Stromal cell of bone marrow (primary cell): ENCODE measurements at places on chromosomes 13 and 19.

DNA sequence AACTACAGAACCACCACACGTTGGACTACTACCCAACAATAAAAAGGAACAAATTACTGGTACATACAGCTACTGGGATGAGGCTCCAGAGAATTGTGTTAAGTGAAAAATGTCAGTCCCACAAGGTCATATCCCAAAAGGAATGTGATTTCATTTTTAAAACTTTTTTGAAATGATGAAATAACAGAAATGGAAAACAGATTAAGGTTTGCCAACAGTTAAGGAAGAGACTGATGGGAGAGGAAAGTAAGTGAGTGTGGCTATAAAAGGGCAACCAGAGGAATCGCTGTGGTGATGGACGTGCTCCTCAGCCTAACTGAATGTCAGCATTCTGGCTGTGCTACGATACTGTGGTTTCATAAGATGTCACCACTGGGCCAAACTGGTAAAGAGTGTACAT lies 512.8 kb downstream of the UQCRFS1 start:
- no peak for DNase-seq

DNA sequence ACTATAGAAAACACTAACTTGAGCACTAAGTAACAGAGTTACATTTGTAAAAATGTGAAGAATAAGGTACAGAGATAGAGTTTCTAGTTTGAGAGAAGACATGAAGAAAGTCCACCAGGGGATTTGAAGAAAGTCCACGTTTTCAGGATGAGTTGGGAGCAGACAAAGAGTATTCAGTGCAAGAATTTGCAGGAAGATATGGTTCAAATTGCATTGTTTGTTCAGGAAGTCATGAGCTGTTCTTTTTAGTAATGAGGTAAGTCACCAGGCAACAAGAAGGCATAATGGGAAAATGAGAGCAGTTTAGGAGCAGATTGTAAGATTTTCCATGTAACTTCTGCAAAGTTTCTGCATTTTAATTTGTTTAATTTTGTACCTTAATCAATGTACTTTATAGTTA lies 618.0 kb downstream of the DACH1 start:
- DNase-seq, result no peak

- DNase-seq, result no peak
Observed at GRCh38 chr19:37872383-37872782, 34.0 kb downstream of the WDR87 start.

- DNase-seq, result peak; percentile 42
Observed at GRCh38 chr13:27792393-27793218, at the start of gene GSX1. GSX1 (plus strand) TSS chr13:27792483; CDS start chr13:27792691, 208 bp downstream.

DNA sequence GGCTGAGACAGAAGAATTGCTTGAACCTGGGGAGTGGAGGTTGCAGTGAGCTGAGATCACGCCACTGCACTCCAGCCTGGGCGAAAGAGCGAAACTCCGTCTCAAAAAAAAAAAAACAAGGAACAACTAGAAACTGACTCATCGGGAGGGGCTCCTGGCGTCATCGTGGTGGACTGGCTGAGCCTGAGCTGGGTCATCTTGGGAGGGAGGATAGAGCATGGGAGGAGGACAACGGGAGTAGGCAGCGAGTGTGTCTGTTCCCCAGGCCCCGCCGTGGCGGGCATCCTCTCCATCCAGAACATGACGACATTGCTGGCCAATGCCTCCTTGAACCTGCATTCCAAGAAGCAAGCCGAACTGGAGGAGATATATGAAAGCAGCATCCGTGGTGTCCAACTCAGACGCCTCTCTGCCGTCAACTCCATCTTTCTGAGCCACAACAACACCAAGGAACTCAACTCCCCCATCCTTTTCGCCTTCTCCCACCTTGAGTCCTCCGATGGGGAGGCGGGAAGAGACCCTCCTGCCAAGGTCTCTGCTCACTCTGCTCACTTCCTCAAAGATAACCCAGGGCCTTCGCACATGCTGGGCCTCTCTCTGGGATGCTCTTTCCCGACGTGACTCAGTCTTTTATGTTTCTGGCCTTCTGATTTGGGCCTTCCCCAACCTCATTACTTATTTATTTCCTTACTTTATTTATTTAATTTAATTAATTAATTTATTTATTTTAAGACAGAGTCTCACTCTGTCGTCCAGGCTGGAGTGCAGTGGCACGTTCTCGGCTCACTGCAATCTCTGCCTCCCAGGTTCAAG lies 16.6 kb downstream of the DDX39A start:
- DNase-seq, result peak; percentile 82

- no peak for DNase-seq
Observed at GRCh38 chr13:108268466-108269112, 929 bp upstream of the TNFSF13B start.

DNA sequence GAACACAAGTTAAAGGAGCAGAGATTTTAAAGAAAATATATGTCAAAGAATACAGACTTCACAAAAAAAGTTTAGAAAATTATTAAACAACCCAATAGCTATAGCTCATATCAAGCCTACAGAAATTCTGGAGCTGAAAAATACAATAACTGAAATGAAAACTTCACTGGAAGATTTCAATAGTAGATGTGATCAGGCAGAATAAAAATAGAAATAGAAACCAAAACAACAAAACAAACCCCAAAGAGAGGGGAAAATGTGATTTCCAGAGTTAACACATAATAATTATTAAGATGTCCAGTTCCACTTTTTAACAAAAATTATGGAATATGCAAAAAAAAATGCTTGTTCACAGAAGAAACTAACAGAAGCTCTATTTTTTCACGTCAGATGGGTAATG lies 23.6 kb downstream of the LRRC63 start:
- no peak for DNase-seq

- DNase-seq, result no peak
Observed at GRCh38 chr19:19059837-19060611, 3.8 kb upstream of the SLC25A42 start.

- DNase-seq, result no peak
Observed at GRCh38 chr13:73955977-73956500, 178.2 kb downstream of the KLF12 start.

DNA sequence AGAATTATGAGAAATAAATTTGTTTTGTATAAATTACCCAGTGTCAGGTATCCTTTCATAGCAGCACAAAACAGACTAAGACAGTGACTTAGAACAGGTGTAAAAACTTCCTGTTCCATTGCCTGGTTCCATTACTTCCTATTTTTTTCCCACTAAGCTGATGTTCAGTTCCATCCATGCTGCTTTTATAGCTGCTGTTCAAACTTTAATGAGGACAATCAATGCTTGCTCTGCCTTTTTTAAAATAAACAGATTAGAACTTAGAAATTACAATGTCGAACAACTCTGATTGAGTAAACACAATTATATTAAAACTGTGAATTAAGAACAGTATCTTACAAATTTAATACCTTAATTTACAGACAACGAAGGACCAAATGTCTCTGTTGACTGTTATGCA lies 818.9 kb downstream of the OLFM4 start:
- no peak for DNase-seq

- no peak for DNase-seq
Observed at GRCh38 chr13:110133425-110134235, 173.3 kb downstream of the COL4A1 start.

GRCh38 chr13:30900436-30900835 lies 5.6 kb upstream of the MEDAG start:
- no peak for DNase-seq

GRCh38 chr13:22271903-22272302 lies 601.0 kb downstream of the FGF9 start:
- no peak for DNase-seq

DNA sequence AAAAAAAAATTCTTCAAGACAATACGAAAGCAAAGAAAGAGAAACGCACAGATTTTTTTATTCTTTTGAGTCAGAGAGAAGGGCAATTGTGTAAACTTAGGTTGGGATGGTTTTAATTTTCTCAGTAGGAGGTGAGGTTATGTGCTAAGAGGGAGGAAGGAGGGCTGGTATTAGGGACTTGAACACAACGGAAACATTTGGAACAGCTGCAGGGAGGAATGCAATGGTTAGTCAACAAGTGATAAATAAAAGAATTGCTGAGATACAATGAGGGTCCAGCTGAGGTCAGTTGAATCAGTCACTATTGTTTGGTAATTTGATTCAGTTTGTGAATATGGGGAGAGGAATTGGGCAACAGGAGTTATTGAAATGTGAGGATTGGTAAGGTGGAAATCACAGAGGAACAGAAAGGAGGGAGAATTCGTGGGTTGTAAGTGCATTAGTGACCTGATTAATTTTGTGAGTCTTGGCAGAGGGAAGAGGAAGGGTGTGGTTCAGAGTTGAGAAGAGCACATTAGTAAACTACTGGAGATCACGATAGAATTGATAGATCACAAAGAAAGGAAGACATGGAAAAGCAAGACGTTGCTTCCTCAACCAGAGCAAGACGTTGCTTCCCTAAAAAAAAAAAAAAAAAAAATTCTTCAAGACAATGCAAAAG lies 499.5 kb upstream of the SPRY2 start:
- DNase-seq, result peak; percentile 23

- no peak for DNase-seq
Observed at GRCh38 chr13:20337884-20338551, 105.9 kb upstream of the GJB6 start.

GRCh38 chr19:49428547-49429451 lies 3.6 kb downstream of the GFY start:
- DNase-seq, result no peak

- DNase-seq, result no peak
Observed at GRCh38 chr13:107941345-107942029, 273.8 kb downstream of the LIG4 start.

DNA sequence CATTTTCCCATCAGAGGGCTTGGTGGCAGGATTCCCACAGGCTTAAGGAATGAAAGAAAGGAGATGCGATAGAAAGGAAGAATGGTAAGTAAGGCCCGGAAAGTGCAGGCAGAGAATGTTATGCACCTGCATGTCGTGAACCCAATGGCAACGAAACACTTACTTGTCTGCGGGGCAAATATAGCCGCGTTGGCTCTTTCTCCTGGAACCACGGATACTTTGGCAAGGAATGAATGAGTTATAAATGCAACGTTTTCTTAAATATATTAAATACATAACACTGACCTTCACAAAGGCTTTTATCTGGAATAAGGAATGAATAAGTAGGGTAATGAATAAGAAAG lies 192.1 kb downstream of the KATNAL1 start:
- no peak for DNase-seq

GRCh38 chr13:49711218-49711863 lies 20.1 kb upstream of the EBPL start:
- DNase-seq, result no peak

GRCh38 chr13:35256459-35257148 lies 219.9 kb downstream of the MAB21L1 start:
- DNase-seq, result no peak

DNA sequence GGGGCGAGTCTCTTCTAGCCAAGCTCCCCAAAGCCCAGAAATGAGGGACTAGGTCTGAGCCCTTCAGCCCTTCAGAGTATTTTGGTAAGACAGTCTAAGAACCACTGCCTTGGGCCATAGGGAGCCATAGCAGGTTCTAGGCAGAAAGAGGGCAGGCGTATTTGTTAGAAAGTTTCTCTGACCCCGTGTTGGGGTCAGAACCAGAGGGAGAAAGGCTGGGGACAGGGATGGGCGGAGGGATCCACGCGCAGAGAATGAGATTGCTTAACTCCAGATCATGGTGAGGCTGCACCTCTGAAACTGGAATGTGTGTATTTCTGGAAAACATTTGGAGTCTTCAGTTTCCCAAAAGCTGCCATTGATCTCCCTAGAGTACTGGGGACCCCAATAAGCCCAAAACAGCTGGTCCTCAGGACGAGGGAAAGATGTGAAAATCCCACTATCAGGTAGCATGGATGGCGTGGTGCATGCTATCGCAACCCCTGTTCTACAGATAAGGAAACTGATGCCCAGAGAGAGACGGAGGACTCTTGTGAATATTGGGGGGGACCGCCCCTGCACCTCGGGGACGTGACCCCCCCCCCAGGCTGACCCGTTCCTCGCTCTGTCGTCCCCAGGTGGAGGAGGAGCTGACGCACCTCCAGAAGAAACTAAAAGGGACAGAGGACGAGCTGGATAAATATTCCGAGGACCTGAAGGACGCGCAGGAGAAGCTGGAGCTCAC lies 703 bp upstream of the TPM4 start:
- DNase-seq, result no peak

DNA sequence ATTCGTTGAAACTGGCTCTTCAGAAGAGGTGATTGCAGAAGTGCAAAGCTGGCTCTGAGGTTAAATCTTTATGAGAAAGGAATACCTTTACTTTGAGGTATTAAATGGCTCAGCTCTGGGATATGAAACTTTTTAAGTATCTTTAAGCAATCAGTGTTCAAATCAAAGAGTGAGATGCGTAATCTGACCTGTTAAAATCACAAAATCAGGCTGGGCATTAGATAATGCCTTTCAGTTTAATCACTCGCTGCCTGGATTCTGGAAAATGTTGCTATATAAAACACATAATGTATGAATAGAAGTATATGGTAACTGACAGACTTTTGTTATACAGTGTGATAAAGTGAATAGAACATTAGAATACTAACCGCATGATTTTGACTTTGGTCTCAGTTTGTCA lies 2.0 kb upstream of the DGKH start:
- DNase-seq, result no peak

DNA sequence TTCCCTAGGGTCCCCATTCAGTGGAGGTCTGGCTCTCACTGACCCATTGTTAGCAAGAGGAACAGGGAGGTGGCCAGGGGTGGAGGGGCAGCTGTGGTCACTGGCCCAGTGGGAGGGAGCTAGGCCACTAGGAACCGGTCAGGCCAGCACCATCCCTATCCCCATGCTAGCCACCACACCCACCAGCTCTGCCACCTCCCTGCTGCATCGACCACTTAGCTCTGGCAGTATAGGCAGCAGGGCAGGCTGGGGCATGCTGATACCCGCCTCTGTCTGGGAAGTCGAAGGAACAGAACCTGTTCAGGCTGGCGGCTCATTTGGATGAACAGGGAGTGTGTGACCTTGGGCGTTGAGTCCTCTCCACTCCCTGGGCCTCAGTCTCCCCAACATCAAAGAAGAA lies 4.7 kb downstream of the PPP1R13L start:
- DNase-seq, result no peak

DNA sequence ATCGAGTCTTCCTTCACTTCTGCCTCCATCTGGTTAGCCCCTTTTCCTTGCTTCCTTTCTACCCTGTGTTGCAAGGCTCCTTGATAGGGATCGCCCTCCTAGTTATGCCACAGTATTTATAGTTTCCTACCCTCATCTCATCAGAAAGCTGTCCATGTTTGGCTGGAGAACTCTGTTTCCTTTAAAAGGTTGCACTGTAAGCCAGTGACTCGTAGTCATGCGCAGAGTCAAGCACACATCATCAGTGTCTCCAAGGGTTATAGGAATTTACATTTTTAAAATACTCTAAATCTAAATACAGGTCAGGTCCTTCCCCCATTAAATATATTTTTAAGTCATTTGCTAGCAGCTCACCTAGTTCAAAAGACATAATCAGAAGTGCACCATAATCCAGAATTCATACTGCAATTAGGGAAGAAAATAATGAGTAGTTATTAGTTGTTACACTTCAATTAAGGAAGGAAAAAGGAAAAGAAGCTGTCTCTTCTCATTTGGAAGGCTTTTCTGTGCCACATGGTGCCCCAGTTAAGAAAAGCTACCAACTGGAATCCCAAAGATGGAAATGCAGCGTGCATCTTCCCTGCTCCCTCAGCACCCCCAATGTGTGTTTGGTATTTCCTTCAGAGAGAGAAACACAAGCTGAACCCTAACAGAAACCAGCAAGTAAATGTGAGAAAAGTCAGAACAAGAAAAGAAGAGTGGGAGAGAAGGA lies 81.0 kb downstream of the GPR12 start:
- DNase-seq, result peak; percentile 73
